ENCODE measurements at places on chromosomes 5 and 9.
A peak's percentile ranks its signal among the peaks of the same experiment; 100 is the strongest.

DNA sequence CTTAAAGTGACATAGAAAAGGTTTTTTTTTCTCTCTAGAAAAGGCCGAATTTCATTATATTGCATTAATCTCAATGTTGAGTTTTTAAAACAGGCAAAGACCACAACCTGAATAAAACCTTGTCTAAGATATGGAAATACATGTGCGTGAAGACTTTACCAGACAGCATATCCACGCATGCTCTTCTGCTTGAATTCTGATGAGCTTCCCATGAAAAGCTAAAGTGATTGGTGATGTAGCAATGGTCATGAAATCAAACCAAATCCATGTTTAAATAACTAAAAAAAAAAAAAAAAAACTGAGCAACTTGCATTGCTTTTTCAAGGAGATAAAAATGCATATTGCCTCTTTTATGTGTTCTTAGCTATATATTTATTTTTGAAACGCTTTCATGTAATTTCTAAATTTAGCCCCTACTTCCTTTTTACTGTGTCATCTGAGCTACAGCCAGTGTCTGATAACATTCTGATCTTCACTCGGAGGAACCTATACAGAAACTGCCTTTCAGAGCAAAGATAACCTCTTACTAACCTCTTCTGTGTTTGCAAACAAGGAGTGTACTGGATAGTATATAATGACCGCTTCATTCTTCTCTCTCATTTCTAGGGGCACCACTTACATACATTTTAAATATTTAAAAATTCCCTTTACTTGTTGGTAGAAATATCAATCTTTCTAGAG is 179.1 kb upstream of the GNA14 start:
- no peaks in the 10 kb centered on the region for H3K36me3 ChIP-seq
- H3K27me3 ChIP-seq = no peaks in the 10 kb centered on the region
- H3K4me3 ChIP-seq = peak overlapping the region; percentile 26
- DNase-seq = peak; percentile 86

GRCh38 chr5:13939638-13940037 is 4.8 kb downstream of the DNAH5 start:
- H3K4me1 ChIP-seq = no peaks in the 10 kb centered on the region
- DNase-seq = no peak
- no peaks in the 10 kb centered on the region for H3K36me3 ChIP-seq
- no peak overlapping the region for H3K27ac ChIP-seq
- no peaks in the 10 kb centered on the region for H3K27me3 ChIP-seq

DNA sequence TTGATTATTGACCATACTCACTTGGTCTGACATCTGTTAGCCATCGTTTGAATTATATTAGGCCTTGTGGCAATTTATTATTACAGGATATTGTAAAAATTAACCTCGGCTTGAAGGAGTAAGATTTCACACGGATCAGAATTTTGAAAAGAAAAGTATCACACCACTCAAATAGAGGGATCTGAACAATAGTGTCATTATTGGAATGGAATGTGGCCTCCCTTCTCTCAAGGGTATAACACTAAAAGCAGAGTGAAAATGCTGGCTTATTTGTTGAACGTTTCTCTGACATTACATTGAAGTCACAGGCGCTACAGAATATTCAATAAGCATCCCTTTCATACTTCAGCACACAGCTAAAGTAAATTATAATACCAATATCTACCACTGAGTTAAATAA is 509.3 kb downstream of the CTNND2 start:
- H3K4me1 ChIP-seq = no peaks in the 10 kb centered on the region
- no peak overlapping the region for H3K27ac ChIP-seq
- H3K36me3 ChIP-seq = no peaks in the 10 kb centered on the region
- H3K4me3 ChIP-seq = no peak overlapping the region
- H3K27me3 ChIP-seq = no peaks in the 10 kb centered on the region
- DNase-seq = no peak

GRCh38 chr5:89968958-89969381 is 440.6 kb downstream of the CETN3 start:
- no peak overlapping the region for H3K27ac ChIP-seq
- H3K4me3 ChIP-seq = no peak overlapping the region
- H3K27me3 ChIP-seq = no peaks in the 10 kb centered on the region
- no peaks in the 10 kb centered on the region for H3K4me1 ChIP-seq
- H3K36me3 ChIP-seq = no peaks in the 10 kb centered on the region

- H3K4me1 ChIP-seq = 0 out of 2 replicates have a peak, but pooled peaks cover 5% of the 10 kb centered on the region
- H3K36me3 ChIP-seq = no peaks in the 10 kb centered on the region
These were observed 26.6 kb upstream of the ZBTB34 start for GRCh38 chr9:126833710-126834345.

DNA sequence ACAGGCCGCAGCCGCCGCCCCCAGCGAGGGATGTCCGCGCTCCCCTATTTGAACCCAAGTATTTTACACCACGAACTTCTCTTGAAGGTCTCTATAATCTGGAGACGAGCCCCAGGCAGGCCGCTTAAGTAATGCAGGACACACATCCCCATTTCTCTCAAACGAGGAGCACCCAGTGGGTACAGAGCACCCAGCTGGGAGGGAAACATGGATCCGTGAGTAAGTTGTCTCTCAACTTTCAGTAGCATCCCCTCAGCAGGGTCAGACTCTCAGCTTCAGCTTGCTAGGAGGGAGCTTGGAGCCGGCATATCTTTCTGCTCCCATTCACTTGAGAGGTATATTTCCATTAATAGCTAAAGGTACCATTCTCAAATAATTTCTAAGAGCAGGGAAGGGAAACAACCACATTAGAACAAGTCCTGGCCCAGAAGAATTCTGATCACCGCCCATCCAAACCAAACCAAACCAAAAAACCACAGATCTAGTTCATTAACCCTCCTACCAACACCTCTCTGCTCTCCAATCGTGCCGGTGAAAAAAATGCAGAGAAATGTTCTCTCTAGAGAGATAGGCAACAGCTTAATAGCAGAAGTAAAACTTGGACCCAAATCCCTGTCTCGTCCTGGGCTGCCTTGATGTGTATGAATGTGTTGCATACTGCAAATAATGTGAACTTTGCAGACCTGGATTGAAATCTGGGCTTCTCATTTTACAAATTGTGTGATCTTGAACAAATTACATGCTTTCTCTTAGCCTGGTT is 910 bp downstream of the TDRD7 start:
- peak overlapping the region; percentile 9 for H3K27ac ChIP-seq
- peak overlapping the region; percentile 79 for H3K4me3 ChIP-seq
- no peaks in the 10 kb centered on the region for H3K36me3 ChIP-seq
- DNase-seq = no peak
- no peaks in the 10 kb centered on the region for H3K27me3 ChIP-seq
- H3K4me1 ChIP-seq = no peaks in the 10 kb centered on the region

DNA sequence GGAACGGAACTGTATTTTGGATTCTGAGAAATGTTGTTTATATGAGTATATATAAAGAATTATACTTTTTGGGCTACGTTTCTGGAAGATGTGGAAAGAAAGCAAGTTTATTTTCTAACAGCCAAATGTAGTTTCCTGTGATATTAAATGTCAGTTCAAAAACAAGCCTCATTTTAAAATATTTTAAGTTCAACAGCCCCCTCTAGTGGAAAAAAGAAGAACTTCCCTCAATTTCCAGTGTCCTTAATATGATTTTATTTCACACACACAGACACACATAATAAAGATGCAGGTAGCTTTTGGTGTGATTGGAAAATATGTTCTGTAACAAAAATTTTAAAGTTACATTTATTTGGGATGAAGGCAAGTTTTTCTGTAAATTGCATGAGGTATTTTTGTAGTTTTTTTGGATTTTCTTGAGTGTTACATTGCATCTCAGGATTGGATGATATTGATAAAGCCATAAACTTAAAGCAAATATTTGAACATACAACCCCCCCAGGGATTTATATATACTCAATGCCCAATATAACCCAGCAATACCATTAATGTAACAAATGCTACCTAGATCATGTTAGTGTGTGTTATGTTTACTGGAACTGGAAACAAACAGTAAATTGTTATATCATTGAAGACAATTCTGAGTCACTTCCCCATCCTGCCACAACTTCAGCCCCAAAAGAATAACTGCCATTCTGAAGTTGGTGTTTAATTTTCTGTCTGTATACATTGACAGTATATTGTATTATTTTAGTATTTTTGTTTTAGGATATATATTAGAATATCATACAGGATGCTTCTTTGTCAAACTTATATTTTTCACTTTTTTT is 54.0 kb downstream of the CCDC171 start:
- no peak overlapping the region for H3K27ac ChIP-seq
- H3K27me3 ChIP-seq = no peaks in the 10 kb centered on the region
- H3K36me3 ChIP-seq = no peaks in the 10 kb centered on the region
- H3K4me3 ChIP-seq = no peak overlapping the region
- peak; percentile 40 for DNase-seq

DNA sequence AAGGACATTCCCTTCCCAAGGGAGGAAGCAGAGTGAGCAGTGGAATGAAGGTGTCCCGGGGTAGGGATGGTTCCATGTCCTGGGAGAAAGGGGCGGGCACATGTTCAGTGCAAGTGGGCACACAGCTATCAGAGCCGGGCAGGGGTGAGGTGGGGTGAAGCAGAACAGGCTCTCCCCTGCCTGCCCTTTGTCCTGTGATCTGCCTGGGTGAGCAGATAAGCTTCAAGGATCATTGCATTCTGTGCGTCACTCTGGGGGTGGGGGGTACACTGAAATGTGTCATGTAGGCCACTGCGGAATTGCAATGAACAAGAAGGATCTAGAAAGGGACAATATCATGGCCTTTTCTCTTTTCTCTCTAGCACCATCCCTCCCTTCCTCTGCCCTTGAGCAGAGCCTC is 61.7 kb upstream of the SHB start:
- no peaks in the 10 kb centered on the region for H3K27me3 ChIP-seq
- H3K4me3 ChIP-seq = no peak overlapping the region
- DNase-seq = no peak
- H3K4me1 ChIP-seq = no peaks in the 10 kb centered on the region
- no peak overlapping the region for H3K27ac ChIP-seq
- no peaks in the 10 kb centered on the region for H3K36me3 ChIP-seq

DNA sequence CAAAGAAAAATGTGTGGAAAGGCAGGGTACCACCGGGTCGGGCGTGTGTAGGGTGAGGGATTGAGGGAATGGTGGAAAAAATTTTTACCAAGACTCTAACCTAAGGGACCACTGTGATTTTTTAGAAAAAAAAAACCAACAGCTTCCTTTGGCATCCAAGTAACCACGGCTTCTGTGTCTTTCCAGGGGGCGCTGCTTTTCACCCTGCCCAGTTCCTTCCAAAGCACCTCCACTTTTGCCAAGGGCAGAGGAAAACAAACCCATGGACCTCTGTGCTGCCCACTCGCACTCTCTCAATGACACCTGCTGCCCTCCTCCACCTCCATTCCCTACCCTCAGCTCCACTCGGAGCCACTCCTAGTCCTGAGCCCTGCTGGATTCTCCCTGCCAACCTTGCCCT is 381.0 kb downstream of the ENC1 start:
- no peak overlapping the region for H3K4me3 ChIP-seq
- peaks cover 54% of the 10 kb centered on the region for H3K4me1 ChIP-seq
- H3K27ac ChIP-seq = no peak overlapping the region
- no peaks in the 10 kb centered on the region for H3K36me3 ChIP-seq
- DNase-seq = no peak

DNA sequence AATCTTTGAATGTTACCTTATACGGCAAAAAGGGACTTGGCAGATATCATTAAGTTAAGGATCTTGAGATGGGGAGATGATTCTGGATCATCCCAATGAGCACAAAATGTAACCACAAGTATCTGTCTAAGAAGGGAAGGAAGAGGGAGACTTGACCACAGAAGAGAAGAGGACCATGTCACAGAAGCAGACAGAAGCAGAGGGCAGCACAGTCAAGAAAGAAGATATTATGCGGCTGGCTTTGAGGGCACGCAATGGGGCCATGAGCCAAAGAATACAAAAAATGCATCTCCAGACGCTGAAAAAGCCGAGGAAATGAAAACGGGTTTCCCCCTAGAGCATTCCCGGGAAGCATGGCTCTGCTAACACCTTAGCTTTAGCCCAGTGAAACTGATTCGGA is 225.3 kb downstream of the NR2F1-AS1 start:
- no peaks in the 10 kb centered on the region for H3K36me3 ChIP-seq
- DNase-seq = no peak
- no peaks in the 10 kb centered on the region for H3K27me3 ChIP-seq
- no peak overlapping the region for H3K27ac ChIP-seq
- H3K4me1 ChIP-seq = no peaks in the 10 kb centered on the region
- no peak overlapping the region for H3K4me3 ChIP-seq

DNA sequence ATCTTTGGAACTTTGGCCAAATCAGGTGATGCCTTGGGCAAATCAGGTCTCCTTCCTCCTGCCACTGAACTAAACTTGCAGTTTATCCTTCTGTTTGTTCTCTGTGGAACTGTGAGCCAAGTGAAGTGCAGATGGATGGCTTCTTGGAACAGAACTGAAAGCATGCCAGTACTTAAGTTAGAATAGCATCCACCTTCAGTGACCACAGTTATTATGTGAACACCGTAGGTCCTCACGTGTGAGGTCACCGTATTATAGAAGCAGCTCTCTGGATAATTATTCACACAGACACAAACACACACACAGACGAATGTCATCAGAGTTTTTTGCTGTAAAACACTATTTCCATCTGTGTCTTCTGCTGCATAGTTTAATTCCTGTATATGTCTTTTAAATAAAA is 162.6 kb downstream of the EFNA5 start:
- no peaks in the 10 kb centered on the region for H3K27me3 ChIP-seq
- H3K27ac ChIP-seq = no peak overlapping the region
- no peak overlapping the region for H3K4me3 ChIP-seq
- peaks cover 8% of the 10 kb centered on the region for H3K4me1 ChIP-seq
- no peaks in the 10 kb centered on the region for H3K36me3 ChIP-seq

GRCh38 chr5:154509784-154510555 is 31.9 kb upstream of the HAND1 start:
- H3K4me3 ChIP-seq = no peak overlapping the region
- no peaks in the 10 kb centered on the region for H3K36me3 ChIP-seq
- peaks cover 20% of the 10 kb centered on the region for H3K4me1 ChIP-seq
- H3K27ac ChIP-seq = no peak overlapping the region
- no peak for DNase-seq

DNA sequence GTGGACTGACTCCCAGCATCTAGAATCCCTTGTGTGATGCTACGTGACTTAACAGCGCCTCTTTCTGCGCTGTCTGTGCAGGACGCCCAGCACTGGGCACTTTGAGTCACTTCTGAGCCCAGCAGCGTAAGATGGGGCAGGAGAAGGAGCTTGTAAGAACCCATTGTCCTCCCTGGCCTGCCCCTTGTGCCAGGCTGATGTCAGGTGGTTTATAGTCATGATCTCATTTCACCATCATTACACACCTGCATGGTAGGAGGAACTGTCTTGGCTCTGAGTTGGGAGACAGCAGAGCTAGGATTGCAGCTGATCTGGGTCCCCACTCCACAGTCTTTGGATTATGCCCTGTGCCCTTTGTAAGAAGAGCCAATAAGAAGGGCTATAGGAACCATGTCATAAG is 12.2 kb downstream of the ERGIC1 start:
- H3K27me3 ChIP-seq = no peaks in the 10 kb centered on the region
- H3K4me3 ChIP-seq = no peak overlapping the region
- H3K27ac ChIP-seq = no peak overlapping the region
- H3K4me1 ChIP-seq = no peaks in the 10 kb centered on the region

Data from MM.1S (cell line).